ENCODE measurements at places on chromosomes 2 and 18.

GRCh38 chr2:174038462-174038861 lies 73.3 kb upstream of the SP3 start:
- no peak for DNase-seq

- no peak for DNase-seq
Observed at GRCh38 chr2:120140866-120141265, 82.3 kb downstream of the TMEM185B start.

GRCh38 chr18:78510636-78511035 lies 469.0 kb upstream of the SALL3 start:
- no peak for DNase-seq

DNA sequence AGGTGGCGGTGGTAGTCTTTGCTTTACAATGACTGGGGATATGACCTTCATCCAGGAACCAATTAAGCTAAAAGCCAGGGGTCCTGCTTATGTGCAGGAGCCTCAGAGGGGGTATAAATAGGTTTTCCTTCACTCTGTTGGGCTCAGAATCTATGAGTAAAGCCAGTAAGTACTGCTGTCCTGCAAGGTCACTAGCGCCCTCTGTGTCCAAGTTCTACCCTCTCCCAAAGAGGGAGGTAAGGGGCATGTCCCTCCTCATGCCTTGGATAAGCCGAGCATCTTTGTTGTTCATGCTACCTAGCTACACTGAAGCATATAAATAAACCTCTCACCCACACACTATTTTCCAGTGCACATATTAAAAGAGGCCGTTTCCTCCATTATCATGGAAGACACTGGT lies 79.4 kb downstream of the SPRED2 start:
- no peak for DNase-seq

GRCh38 chr2:54555318-54555837 lies 99.3 kb downstream of the SPTBN1 start:
- DNase-seq = no peak

GRCh38 chr2:225999692-226000091 lies 600.2 kb downstream of the NYAP2 start:
- no peak for DNase-seq

GRCh38 chr2:529424-529823 lies 147.8 kb downstream of the TMEM18 start:
- DNase-seq = no peak

DNA sequence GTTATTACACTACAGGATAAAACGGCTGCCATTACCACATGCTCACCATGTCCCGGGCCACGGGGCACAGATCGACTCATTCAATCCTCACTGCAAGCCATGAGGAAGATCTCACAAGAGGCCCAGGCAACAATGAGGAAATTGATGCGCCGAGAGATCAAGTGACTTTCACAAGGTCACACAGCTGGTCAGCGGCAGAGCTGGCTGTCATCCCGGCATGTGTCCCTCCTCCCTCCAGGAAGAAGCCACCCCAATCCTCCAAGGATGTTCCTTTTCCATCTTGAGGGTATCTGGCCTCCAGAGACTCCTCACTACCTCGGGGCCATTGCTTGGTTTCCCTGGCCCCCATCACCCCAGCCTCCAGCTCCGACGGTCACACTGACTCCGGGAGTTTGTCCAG lies 65.3 kb upstream of the GLI2 start:
- no peak for DNase-seq

GRCh38 chr18:30192216-30192615 lies 850.3 kb downstream of the DSC3 start:
- DNase-seq = no peak

- DNase-seq = no peak
Observed at GRCh38 chr2:163191372-163191771, 352.8 kb upstream of the KCNH7 start.

GRCh38 chr2:237695201-237695780 lies 67.9 kb downstream of the LRRFIP1 start:
- DNase-seq = peak; percentile 83

- DNase-seq = no peak
Observed at GRCh38 chr2:71070294-71071093, 2.0 kb downstream of the NAGK start.

DNA sequence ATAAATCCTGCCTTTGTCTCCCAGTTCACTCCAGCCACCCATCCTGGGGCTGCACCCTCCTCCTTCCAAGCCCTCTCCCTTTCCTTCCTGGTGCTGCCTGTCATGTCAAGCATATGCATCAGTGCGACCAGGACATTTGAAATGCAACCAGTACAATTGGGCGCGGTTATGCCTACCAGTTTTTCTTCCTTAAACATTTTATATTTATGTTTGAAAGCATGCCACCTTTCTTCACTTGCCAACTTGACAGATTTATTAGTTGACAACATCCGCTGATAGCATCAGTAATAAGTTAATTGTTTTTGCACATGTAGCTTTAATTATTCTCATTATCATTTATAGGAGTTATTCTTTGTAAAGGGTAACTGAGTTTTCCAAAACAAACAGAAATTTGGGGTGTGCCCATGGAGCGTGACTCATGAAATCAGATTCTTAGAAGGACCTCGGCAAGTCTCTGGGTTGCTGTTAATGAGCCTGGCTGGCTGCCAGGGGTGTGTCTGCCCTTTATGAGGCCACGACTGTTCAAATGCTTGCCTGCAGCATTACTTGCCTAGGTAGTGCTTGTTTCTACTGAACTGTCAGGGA lies 32.8 kb upstream of the IL1B start:
- no peak for DNase-seq

DNA sequence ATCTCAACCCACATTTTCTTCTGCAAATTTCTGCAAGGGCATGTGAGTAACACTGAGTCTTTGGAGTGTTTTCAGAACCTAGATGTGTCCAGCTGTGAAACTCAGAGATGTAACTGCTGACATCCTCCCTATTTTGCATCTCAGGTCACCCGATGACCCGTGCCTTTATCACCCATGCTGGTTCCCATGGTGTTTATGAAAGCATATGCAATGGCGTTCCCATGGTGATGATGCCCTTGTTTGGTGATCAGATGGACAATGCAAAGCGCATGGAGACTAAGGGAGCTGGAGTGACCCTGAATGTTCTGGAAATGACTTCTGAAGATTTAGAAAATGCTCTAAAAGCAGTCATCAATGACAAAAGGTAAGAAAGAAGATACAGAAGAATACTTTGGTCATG lies 8.0 kb downstream of the UGT1A1 start:
- no peak for DNase-seq

Measured in H54 (cell line).